Lung (tissue), 17 donors: ENCODE measurements at places on chromosomes 13 and 19.
A peak's percentile ranks its signal among the peaks of the same experiment; 100 is the strongest.

- DNase-seq: no peak
Measured at GRCh38 chr13:30323524-30323923, 16.2 kb upstream of the KATNAL1 start.

- DNase-seq: no peak
Measured at GRCh38 chr13:110262508-110263291, 44.3 kb downstream of the COL4A1 start.

- no peak for DNase-seq
Measured at GRCh38 chr13:44497801-44498200, 78.3 kb downstream of the TSC22D1 start.

DNA sequence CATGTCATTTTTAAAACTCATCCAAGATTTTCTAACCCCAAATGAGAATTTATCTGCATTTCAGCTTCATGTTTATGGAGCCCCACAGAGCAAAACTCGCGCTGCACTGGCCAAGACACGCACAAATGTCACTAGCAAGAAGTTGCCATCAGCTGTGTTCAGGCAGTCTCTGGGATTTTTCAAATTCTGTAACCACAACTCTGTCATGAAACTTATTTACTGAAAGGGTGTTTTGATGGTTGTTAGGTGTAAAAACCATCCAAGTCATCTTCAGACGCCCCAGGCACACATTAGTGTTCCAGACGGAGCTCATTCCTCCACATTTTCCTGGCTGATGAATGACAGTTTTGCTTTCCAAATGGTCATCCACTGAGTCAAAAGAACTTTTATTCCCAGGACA is 63.4 kb downstream of the SLC7A1 start:
- peak; percentile 6 for DNase-seq

- DNase-seq: no peak
Measured at GRCh38 chr13:92649140-92649813, 577.3 kb upstream of the GPC6 start.

GRCh38 chr13:43555667-43556066 is 231.1 kb downstream of the ENOX1 start:
- DNase-seq: no peak

- DNase-seq: no peak
Measured at GRCh38 chr19:14059652-14060155, 2.2 kb downstream of the PALM3 start.

- no peak for DNase-seq
Measured at GRCh38 chr13:112941349-112941748, 27.7 kb upstream of the MCF2L start.

DNA sequence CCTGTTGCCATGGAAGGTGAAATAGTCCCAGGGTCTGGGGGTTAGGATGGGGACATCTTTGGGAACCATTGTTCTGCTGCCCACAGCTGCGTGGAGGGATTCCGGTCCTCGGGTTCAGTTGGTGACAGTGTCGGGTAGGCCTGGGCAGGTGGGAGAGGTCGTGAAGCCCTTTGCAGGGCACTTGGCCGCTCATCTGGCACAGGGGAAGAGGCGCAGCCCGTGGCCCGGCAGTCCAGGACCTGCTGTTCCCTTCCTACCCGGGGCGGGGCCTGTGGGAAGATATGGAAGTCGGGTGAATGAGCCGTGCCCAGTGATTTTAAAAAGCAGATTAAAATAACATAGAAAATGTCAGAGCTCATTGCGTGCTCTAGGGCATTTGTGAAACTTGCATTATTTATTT is 44.8 kb downstream of the KDM4B start:
- DNase-seq: no peak

DNA sequence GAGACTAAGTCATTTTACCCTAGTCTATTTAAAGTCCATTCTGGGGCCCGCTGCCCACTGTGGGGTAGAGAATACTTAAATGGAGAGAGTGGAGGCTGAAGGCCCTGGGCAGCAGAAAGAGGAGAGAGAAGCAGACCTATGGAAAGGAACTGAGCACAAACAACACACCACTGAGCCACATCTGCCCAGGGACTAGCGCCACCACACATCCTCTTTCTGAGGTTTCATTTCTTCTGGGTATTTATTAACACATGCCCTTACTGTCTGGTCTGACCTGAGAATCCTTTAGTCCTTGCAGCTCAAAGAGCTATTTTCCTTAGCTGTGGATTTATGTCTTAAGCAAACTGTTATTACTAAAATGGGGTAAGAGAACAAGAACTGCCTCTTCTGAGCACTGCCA is 154.0 kb downstream of the NALCN start:
- no peak for DNase-seq

GRCh38 chr13:28268800-28269223 is 130.5 kb downstream of the PAN3 start:
- DNase-seq: peak; percentile 4

GRCh38 chr13:98182589-98182988 is 5.5 kb upstream of the RNF113B start:
- DNase-seq: no peak

GRCh38 chr19:51689751-51690453 is 3.2 kb upstream of the SPACA6 start:
- DNase-seq: peak; percentile 84
